ENCODE measurements at places on chromosomes 2 and 18. TPM values are rescaled to one million over a fixed set of nuclear protein-coding genes. Genes with fewer than 3 reads are reported as not detected.

Gene GRHL1
- 1.4 TPM for total RNA-seq

Gene CD8A
- 2.8 TPM for total RNA-seq

Gene INPP5D
- 62.3 TPM for total RNA-seq

Gene ADAM23
- 0.25 TPM for total RNA-seq

Gene NOP58
- total RNA-seq: 206 TPM

Gene ATP8B1
- total RNA-seq: not detected

Gene SPHKAP
- total RNA-seq: not detected

DNA sequence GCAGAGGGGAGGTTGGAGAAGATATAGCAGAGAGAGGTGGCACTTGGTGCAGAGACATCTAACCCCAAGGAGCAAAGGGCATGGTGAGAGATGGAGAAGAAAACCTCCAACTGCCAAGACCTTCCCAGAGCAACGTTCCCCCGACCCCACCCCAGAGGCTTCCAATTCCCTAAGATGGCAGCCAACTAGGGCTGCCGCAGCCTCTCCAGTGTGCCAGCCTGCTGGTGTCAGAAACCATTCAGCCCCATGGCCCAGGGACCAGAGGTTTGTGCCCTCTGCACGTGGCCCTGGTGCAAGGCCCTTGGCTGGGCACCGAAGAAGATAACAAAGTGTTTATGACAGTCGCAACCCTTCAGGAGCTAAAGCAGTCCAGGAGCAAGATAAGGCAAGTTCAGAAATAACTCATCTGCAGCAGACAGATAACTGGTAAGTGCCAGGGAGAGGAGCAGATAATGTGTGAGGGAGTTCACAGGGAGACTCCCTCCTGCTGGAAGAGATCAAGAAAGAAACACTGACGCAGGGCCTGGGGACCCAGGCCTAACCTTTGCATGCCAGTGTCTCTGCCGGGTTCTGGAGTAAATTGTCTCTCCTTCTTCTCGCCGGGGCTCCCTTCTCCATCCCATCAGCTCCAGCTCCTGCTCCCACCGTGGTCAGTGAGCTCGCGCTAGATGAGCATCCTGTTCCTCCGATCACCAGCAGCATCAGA is 66.1 kb upstream of the ID2 start:
- no peak for DNase-seq
- peaks cover 4% of the 10 kb centered on the region for H3K36me3 ChIP-seq
- no peak overlapping the region for H3K4me3 ChIP-seq
- peaks cover 55% of the 10 kb centered on the region for H3K27me3 ChIP-seq
- H3K4me1 ChIP-seq: peaks cover 8% of the 10 kb centered on the region

DNA sequence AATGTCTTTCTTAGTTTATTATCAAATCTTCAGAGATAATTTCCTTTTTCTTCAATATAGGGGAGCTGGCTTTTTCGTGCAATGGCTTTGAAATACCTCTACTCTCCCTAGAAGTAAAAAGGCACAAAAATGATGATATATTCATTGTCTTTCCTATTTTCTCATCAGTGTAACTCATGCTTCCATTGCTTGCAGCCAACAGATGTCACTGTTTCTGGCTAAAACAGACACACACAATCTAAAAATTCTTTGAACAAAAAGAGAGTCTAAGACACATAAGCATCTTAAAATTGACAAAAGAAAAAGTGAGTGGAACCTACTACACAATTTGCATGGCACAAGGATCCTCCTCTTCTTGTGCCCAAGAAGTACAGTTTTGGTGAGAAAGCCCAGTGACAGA is 448.7 kb upstream of the VRK2 start:
- DNase-seq: no peak
- no peak overlapping the region for H3K27ac ChIP-seq
- no peaks in the 10 kb centered on the region for H3K4me1 ChIP-seq
- H3K36me3 ChIP-seq: no peaks in the 10 kb centered on the region
- no peak overlapping the region for H3K4me3 ChIP-seq

DNA sequence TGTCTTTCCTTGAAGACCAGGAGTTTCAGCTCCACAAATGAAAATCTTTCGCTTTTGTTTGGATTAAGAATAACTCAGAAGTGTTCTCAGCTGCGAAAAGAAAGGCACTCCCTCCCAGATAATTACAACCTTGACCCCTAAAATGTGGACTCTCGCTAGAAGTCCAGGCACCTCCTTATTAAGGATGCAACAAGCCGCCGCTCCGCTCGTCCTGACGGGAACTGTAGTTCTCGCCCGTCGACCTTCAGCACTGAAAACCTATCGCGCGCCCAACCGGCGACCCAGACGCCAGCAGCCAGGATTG is 559 bp downstream of the IMMT start:
- no peak for DNase-seq
- peak overlapping the region; percentile 89 for H3K27ac ChIP-seq
- peaks cover 48% of the 10 kb centered on the region for H3K4me1 ChIP-seq
- H3K4me3 ChIP-seq: peak overlapping the region; percentile 96
- H3K36me3 ChIP-seq: peaks cover 40% of the 10 kb centered on the region

DNA sequence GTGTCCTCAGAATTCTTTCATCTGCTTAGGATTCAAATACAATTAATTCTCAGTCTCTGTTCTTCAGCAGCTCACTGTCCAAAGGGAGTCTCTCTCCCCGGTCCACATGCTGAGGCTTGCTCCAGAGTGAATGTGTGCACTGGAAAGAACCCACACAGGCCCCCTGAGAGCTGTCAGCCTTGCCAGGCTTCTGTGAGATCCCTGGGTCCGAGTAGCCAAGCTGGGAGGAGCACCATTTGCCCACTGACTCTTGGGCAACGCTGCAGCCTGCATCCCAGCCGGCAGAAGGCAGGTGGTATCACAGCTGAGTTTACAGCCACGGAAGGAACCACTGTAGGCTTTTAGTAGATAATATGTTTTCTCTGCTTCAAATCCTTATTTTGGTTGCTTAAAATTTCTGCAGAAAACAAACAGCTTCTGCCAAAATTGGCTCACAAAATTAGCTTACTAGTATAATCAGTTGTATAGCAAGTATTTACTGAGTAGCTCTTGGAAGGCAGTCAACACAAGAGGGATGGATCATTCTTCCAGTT is 21.4 kb upstream of the LTBP1 start:
- H3K27me3 ChIP-seq: peaks cover 13% of the 10 kb centered on the region
- no peaks in the 10 kb centered on the region for H3K36me3 ChIP-seq
- no peak for DNase-seq
- H3K27ac ChIP-seq: no peak overlapping the region

GRCh38 chr18:10463741-10464140 is 9.3 kb downstream of the APCDD1 start:
- no peak overlapping the region for H3K27ac ChIP-seq
- no peak overlapping the region for H3K4me3 ChIP-seq
- no peak for DNase-seq
- no peaks in the 10 kb centered on the region for H3K36me3 ChIP-seq
- no peaks in the 10 kb centered on the region for H3K4me1 ChIP-seq

GRCh38 chr2:74041182-74041581 is 56.5 kb downstream of the TET3 start:
- no peak for DNase-seq
- peaks cover 56% of the 10 kb centered on the region for H3K4me1 ChIP-seq
- H3K4me3 ChIP-seq: no peak overlapping the region
- peaks cover 7% of the 10 kb centered on the region for H3K36me3 ChIP-seq
- no peak overlapping the region for H3K27ac ChIP-seq

- no peak for DNase-seq
- no peaks in the 10 kb centered on the region for H3K27me3 ChIP-seq
- no peaks in the 10 kb centered on the region for H3K4me1 ChIP-seq
- H3K4me3 ChIP-seq: no peak overlapping the region
Measured at GRCh38 chr18:75828379-75828778, 400.9 kb upstream of the SMIM21 start.

DNA sequence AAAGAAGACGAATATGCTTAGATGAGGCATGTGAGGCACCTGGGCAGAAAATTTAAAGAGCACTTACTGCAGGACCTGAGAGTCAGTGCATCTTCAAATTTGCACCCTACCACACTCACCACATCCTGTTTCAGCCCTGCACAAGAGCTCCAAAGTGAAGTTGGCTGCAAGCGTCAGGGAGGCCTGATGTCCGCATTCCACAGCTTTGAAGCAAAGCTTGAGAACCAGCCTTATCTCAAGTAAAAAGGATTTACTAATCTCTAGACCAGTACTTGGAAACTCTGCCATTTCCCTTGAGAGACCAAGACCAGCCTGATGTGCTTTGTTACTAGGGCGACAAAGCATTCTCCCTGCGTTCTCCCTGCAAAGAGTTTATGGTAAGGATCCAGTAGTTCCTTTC is 3.4 kb upstream of the ASNSD1 start:
- DNase-seq: peak; percentile 65
- peak overlapping the region; percentile 71 for H3K27ac ChIP-seq
- H3K4me3 ChIP-seq: no peak overlapping the region
- H3K4me1 ChIP-seq: peaks cover 27% of the 10 kb centered on the region
- H3K36me3 ChIP-seq: no peaks in the 10 kb centered on the region

DNA sequence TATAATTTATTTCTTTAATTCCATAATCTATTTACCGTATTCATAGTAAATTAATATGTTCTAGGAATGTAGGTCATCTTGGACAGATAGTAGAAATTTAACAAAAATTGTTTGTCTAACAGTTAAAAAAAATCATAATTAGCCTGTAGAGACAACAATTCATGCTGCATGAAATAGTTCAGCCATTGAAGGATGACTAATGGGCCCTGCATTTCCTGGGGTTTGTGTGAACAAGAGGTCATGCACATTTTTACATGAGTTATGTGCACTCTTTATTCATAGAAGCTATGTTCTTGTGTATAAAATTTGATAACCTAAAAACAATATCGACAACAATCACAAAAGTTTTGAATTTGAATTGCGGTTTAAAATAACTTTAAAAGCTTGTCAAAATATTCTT is 1663.6 kb downstream of the SUCLG1 start:
- H3K4me1 ChIP-seq: no peaks in the 10 kb centered on the region
- H3K4me3 ChIP-seq: no peak overlapping the region
- no peaks in the 10 kb centered on the region for H3K36me3 ChIP-seq
- H3K27ac ChIP-seq: no peak overlapping the region
- no peaks in the 10 kb centered on the region for H3K27me3 ChIP-seq

DNA sequence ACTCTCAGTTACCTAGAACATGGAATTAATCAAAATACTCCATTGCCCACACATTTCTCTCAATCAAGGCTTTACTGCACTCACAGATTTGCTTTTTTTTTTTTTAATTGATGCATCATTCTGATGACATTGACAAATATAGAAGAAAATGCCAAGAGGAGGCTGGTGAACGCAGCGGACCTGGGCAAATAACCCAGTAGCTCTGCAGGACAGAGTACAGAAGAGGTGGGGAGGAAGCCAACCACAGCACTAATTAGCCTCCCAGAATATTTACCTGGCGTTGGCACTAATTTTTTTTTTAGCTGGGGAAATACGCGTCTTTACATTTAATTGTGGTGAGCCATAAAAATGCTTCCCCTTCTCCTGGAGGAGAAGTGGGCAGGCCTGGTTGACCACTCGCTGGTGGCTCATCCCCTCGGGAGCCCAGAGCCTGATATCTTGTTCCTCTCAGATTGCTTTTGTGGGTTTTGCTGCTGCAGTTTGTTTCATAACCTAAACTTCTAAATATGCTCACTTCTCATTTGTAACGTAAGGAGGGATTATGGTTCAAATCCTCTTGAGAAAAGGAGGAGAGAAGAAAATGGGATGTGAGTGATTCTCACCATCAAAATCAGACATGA is 165.8 kb upstream of the EPB41L3 start:
- no peaks in the 10 kb centered on the region for H3K36me3 ChIP-seq
- no peaks in the 10 kb centered on the region for H3K27me3 ChIP-seq
- H3K4me3 ChIP-seq: no peak overlapping the region
- H3K27ac ChIP-seq: no peak overlapping the region
- DNase-seq: no peak

- H3K4me1 ChIP-seq: peaks cover 18% of the 10 kb centered on the region
- H3K4me3 ChIP-seq: no peak overlapping the region
- no peaks in the 10 kb centered on the region for H3K27me3 ChIP-seq
- peak overlapping the region; percentile 17 for H3K27ac ChIP-seq
Measured at GRCh38 chr2:102013206-102014040, 21.7 kb downstream of the IL1R2 start.

DNA sequence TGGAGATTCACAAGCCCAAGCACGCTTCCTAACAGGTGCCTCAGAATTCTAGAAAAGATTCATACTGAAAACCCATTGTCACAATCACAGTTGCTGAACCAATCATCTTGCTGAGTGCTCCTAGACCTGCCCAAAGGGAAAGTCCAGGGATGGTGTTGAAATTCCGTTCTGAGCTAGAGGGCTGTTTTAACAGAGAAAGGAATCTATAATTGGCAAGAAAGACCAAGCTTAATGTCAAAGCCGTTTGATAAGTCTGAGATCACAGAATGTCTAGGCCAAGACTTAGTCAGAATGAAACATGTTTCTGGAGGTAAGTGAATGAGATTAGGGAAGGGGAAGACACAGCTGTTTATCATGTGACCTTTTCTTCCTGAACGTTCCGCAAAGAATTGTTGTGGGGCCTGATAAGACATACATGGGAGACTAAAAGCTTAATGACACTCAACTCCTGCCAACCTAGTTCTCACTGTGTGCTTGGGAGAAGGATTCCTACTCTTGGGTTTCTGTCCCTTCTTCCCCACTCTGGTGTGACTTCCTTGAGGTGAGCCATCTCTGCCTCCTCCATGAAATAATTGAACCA is 27.5 kb downstream of the PMAIP1 start:
- peaks cover 52% of the 10 kb centered on the region for H3K4me1 ChIP-seq
- H3K27ac ChIP-seq: peak overlapping the region; percentile 87
- peak overlapping the region; percentile 34 for H3K4me3 ChIP-seq
- H3K36me3 ChIP-seq: no peaks in the 10 kb centered on the region
- no peak for DNase-seq
- H3K27me3 ChIP-seq: no peaks in the 10 kb centered on the region

- no peak for DNase-seq
- H3K27ac ChIP-seq: no peak overlapping the region
- no peaks in the 10 kb centered on the region for H3K36me3 ChIP-seq
- no peak overlapping the region for H3K4me3 ChIP-seq
- no peaks in the 10 kb centered on the region for H3K27me3 ChIP-seq
Measured at GRCh38 chr18:66638856-66639629, 35.2 kb upstream of the CDH19 start.

DNA sequence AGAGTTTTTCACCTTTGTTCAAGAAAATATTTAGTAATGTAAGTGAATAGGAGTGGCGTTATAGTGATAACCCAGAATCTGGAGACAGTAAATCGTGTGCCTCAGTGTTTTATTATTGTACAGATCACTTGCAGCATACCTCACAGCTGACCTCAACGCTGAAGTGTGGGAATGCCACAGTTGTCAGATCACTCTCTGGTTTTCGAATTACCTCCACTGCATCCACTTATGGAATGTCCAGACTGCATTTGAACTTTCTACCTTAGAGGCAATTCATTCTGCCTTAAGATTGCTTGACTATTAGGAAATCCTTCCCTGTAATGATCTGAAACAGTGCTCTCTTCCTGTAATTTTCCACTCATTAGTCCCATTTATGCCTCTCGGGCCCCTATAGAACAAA is 164.5 kb upstream of the ALPP start:
- peaks cover 9% of the 10 kb centered on the region for H3K4me1 ChIP-seq
- no peaks in the 10 kb centered on the region for H3K36me3 ChIP-seq

Measured in activated T-helper 2 cell treated with anti-CD3 and anti-CD28 coated beads, Interferon-gamma antibody, Interleukin-2, Interleukin-4, amounts not matched to agents 10 μg/mL and 5 μg/mL and 100 μg/mL, durations not matched to agents 14 hours and 24 hours and 36 hours (primary cell).